ENCODE measurements at places on chromosomes 11 and 22. TPM values are rescaled to one million over a fixed set of nuclear protein-coding genes. Genes with fewer than 3 reads are reported as not detected.

Gene CENPM
- 13.3 TPM for total RNA-seq

Gene MORC2
- total RNA-seq: 23.8 TPM

- peak overlapping the region; percentile 60 for H3K4me3 ChIP-seq
- H3K27me3 ChIP-seq: no peaks in the 10 kb centered on the region
- DNase-seq: peak; percentile 43
- H3K4me1 ChIP-seq: peaks cover 76% of the 10 kb centered on the region
These were observed 77.6 kb downstream of the PACSIN2 start for GRCh38 chr22:42937164-42937843.

Gene RTN4RL2
- total RNA-seq: 0.24 TPM

Gene RBMXL2
- total RNA-seq: not detected

DNA sequence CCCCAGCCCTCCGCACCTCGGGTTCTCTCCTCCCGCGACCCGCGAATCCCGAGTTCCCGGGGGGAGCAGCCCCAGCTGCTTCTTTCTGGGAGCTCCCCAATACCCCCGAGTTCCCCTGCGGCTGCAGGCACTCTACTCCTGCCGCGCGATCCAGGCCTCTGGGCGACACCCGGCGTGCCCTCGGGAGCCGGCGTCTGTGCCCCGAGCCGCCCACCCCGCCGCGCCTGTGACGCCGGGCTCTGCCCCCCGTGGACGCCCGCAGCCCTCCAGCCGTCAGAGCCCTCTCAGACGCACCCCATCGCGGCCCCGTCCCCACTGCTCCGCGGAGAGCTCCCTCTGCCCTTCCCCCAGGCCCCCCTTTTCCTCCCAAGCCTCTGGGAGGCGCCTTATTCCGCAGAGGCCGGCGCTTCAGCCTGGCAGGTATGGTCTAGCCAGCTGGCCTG is 422 bp downstream of the GLB1L2 start:
- no peak for DNase-seq
- H3K27ac ChIP-seq: no peak overlapping the region
- H3K4me1 ChIP-seq: peaks cover 9% of the 10 kb centered on the region
- H3K4me3 ChIP-seq: peak overlapping the region; percentile 75
- H3K36me3 ChIP-seq: no peaks in the 10 kb centered on the region

Gene IGLL1
- total RNA-seq: not detected

Gene MMP1
- total RNA-seq: not detected

- H3K27me3 ChIP-seq: peaks cover 8% of the 10 kb centered on the region
- no peak overlapping the region for H3K27ac ChIP-seq
- DNase-seq: no peak
- no peak overlapping the region for H3K4me3 ChIP-seq
These were observed 22.5 kb downstream of the RCN1 start for GRCh38 chr11:32113200-32113919.

Gene SLCO2B1
- 0.42 TPM for total RNA-seq

DNA sequence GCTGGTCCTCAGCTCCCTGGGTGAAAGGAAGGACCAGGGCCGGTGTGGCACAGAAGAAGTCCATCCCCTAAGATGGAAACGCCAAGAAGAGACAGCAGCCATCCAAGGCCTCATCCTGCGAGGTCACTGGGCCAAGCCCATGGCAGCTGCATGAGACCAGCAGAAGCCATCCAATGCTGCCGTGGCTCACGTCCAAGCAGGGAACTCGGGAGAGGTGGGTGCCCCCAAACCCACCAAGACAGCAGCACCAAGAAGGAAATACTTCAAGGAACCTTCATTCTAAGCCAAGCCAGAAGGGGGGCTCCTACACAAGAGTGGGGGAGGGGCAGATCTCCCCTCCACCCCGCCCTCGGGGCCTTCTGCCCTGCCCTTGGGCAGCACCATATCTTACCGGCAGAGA is 49.6 kb downstream of the IGSF9B start:
- H3K4me1 ChIP-seq: peaks cover 6% of the 10 kb centered on the region
- no peak overlapping the region for H3K4me3 ChIP-seq
- DNase-seq: no peak
- H3K27me3 ChIP-seq: no peaks in the 10 kb centered on the region
- no peaks in the 10 kb centered on the region for H3K36me3 ChIP-seq

DNA sequence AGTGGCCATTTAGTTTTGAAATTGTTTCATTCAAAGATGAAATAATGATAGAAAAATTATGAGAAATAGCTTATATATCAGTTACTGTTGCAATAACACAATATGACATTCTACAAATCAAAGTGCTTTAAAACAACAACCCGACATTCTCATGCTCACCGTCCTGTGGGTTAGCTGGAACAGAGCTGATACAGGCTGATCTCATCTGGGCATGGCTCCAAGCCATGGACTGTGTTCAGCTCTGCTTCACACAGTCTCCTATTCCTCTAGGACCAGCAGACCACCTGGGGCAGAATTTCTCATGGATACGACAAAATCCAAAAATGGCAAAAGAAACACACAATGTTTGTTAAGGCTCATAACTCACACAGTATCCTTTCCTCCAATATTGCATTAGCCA is 178.6 kb downstream of the CNTN5 start:
- no peaks in the 10 kb centered on the region for H3K27me3 ChIP-seq
- no peaks in the 10 kb centered on the region for H3K4me1 ChIP-seq
- no peaks in the 10 kb centered on the region for H3K36me3 ChIP-seq
- H3K27ac ChIP-seq: no peak overlapping the region

Gene SGSM1
- total RNA-seq: 0.09 TPM

Gene INS
- not detected for total RNA-seq

Gene MPPED1
- not detected for total RNA-seq

- no peaks in the 10 kb centered on the region for H3K36me3 ChIP-seq
- peaks cover 29% of the 10 kb centered on the region for H3K27me3 ChIP-seq
- no peak overlapping the region for H3K4me3 ChIP-seq
- no peak overlapping the region for H3K27ac ChIP-seq
- H3K4me1 ChIP-seq: peaks cover 19% of the 10 kb centered on the region
These were observed 176.1 kb downstream of the DBX1 start for GRCh38 chr11:19984048-19984742.

Gene OR4X1
- not detected for total RNA-seq

Gene FXYD2
- total RNA-seq: 44.6 TPM

Gene KMT5B
- 60.2 TPM for total RNA-seq

Gene KRTAP5-2
- total RNA-seq: not detected

Gene CRYBB1
- not detected for total RNA-seq

- no peak for DNase-seq
- peaks cover 3% of the 10 kb centered on the region for H3K4me1 ChIP-seq
- H3K36me3 ChIP-seq: no peaks in the 10 kb centered on the region
These were observed 13.4 kb downstream of the AP5B1 start for GRCh38 chr11:65767406-65767805.

GRCh38 chr11:45745065-45745811 is 59.7 kb upstream of the SLC35C1 start:
- H3K4me1 ChIP-seq: no peaks in the 10 kb centered on the region
- no peak overlapping the region for H3K4me3 ChIP-seq
- H3K27me3 ChIP-seq: peaks cover 20% of the 10 kb centered on the region
- H3K36me3 ChIP-seq: no peaks in the 10 kb centered on the region
- H3K27ac ChIP-seq: no peak overlapping the region

Gene KRTAP5-1
- total RNA-seq: not detected

Gene FGF19
- total RNA-seq: not detected

DNA sequence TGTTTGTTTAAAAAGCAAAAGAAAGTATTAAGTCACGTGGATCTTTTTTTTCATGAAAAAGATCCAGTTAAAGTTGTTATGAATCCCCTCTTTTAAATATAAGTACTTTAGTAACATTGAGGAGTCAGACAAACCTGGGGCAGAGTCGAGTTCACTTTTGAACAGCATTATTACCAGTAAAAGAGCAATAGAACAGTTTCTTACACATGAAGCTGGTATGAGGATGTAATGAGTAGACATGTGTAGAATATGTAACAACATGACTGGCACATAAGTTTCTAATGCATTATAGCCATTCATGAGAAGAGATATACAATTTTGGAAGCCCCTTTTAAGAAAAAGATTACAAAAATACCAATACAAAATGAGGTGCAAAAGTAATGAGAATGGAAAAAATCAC is 7.6 kb upstream of the MUC15 start:
- H3K27ac ChIP-seq: no peak overlapping the region
- DNase-seq: no peak
- no peaks in the 10 kb centered on the region for H3K27me3 ChIP-seq

DNA sequence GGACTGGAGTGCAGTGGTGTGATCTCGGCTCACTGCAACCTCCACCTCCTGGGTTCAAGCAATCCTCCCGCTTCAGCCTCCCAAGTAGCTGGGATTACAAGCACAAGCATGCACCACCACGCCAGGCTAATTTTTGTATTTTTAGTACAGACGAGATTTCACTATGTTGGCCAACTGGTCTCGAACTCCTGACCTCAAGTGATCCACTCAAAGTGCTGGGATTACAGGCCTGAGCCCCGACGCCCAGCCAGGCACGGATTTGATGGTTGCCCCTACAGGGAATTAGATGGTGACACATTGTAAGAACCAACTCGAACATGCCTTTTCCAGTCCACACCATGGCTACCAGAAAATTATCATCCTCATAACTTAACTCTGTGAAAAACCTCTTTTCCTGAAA is 26.8 kb upstream of the RTL6 start:
- no peaks in the 10 kb centered on the region for H3K4me1 ChIP-seq
- no peak overlapping the region for H3K4me3 ChIP-seq
- H3K27ac ChIP-seq: no peak overlapping the region
- peaks cover 26% of the 10 kb centered on the region for H3K27me3 ChIP-seq
- no peak for DNase-seq

Gene ATP6V1E1
- total RNA-seq: 74.0 TPM

GRCh38 chr11:121365304-121365703 is 72.7 kb downstream of the SC5D start:
- H3K27ac ChIP-seq: no peak overlapping the region
- no peak for DNase-seq
- no peaks in the 10 kb centered on the region for H3K36me3 ChIP-seq
- peaks cover 37% of the 10 kb centered on the region for H3K4me1 ChIP-seq
- no peaks in the 10 kb centered on the region for H3K27me3 ChIP-seq

DNA sequence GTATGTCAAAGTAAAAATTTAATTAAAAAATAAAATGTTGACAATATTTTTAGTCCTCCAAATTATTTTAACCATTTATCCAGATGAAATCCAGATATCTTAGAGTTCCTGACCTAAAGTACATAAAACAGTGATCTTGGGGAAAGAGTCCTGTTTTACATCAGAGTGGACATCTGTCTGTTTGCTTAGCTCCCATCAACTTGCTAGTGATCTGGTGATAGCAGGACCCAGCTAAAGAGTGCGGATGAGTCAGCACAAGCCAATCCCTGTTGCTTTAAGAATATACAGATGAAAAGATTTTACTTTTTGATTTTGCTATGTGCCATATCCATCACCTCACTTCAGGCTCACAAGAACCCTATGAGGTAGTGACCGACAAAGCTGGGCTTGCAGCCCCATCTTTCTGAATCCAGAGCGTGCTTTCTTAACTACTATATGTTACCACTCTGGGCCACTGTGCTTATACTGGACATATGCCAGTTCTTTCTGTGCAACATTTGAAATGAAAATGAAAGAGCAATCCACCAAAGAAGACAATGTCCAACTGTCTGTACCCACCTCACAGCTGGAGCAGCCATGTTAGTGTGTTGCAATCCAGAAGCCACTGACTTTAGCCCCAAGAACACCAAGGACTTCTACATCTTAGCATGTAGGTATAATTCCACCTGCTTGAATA is 167.6 kb upstream of the SESN3 start:
- no peak overlapping the region for H3K27ac ChIP-seq
- DNase-seq: no peak
- no peaks in the 10 kb centered on the region for H3K4me1 ChIP-seq
- no peaks in the 10 kb centered on the region for H3K36me3 ChIP-seq
- no peaks in the 10 kb centered on the region for H3K27me3 ChIP-seq

DNA sequence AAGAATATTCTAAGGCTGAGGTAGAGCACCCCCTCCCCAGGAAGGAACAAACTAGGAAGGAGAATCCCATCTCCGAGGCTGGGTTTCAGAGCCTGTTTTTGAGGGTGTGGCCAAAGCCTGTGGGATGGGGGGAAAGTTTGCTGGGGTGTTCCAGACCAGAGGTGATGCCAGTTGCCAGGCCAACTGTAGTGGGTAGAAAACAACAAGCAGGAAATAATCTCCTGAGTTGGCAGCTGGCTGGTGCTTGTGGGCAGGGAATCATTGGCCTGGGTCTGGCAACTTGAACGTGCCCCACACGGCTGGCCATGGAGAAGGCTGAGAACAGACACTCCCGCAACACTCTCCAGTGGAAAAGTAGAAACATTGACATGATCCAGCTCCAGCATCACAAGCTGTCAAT is 385.6 kb downstream of the ETS1 start:
- H3K27ac ChIP-seq: no peak overlapping the region
- no peaks in the 10 kb centered on the region for H3K27me3 ChIP-seq
- no peak for DNase-seq
- H3K4me1 ChIP-seq: no peaks in the 10 kb centered on the region
- no peaks in the 10 kb centered on the region for H3K36me3 ChIP-seq

Measured in activated B cell treated with CpG ODN at 0.5 μM for 24 hours (primary cell).